ENCODE measurements at places on chromosomes 6 and 20.

DNA sequence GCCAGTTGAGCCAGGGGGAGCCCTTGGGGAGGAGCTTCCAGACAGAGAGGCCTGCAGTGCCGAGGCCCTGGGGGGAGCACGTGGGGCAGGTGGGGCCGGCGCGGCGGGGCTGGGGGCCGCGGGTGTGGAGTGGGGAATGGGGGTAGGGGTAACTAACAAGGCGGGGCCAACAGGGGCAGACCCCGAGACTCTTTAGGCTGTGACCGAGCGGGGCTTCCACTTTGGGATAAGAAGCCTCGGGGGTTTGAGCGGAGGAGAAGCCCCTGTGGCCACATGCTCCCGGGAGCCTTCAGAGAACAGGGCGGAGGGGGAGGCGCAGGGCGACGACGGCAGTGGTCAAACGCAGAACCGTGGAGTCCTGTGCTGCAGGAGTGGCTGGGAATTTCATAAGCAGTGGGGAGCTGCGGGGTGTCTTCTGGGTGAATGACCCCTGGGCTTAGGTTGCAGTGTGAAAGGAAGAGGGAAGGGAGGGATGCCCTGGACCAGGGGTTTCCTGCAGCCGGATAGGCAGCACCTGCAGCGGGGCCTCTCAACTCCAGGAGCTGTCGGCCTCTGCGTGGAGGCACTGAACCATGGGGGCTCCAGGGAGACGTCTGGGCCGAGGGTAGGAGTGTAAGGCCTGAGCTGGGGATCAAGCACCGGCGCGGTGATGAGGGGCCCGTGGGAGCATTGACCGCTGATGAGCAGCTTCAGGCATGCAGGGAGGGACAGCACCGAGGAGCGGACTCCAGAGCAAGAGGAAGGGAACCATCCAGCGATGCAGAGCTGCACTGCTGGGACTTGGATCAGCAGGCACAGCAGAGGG lies 121.0 kb downstream of the SYNDIG1 start:
- DNase-seq = no peak

- DNase-seq = no peak
Measured at GRCh38 chr20:33624399-33624798, 37.7 kb upstream of the C20orf144 start.

DNA sequence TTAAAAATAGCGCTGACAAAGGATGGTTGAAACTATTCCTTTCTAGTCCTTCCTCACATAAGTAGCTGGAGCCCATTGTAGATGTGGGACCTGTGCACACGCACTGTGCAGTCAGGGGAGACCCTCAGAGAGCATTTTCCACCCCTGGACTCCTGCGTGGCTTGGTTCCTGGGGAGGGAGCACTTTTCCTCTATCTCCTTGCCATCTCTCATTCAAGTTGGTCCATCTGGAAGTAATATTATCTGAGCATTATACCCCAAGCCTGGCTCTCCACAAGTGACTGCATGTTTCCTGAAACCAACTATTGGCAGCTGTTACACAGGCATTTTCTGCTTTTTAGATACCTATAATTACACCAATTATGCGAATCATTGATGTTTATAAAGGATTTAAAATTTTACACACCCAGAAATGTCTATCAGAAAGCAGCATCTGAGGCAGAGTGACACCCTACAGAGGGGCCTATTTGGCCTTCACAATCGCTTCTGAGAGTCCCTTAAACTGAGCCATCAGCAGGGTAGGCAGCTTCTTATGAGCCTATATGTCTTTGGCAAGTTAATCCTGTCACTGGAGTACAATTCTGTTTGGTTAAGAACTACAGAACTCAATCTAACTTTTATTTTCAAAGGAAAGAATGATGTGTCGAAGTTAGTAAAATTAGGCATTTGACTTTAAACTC lies 18.7 kb downstream of the SOX4 start:
- no peak for DNase-seq

GRCh38 chr6:35173044-35173426 lies 31.9 kb upstream of the TCP11 start:
- DNase-seq = no peak

- DNase-seq = no peak
Measured at GRCh38 chr6:63538550-63538949, 33.7 kb upstream of the LOC128125822 start.

DNA sequence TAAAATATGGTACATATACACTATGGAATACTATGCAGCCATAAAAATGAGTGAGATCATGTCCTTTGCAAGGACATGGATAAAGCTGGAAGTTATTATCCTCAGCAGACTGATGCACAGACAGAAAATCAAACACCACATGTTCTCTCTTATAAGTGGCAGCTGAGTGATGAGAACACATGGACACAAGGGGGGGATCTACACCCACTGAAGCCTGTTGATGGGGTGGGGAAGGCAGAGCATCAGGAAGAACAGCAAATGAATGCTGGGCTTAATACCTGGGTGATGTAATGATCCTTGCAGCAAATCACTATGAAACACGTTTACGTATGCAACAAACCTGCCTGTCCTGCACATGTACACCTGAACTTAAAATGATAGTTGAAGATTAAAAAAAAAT lies 71.3 kb downstream of the MANEA start:
- DNase-seq = no peak

GRCh38 chr6:144935661-144936060 lies 650.5 kb downstream of the UTRN start:
- no peak for DNase-seq

- DNase-seq = no peak
Measured at GRCh38 chr20:37670351-37670791, 23.5 kb upstream of the CTNNBL1 start.

DNA sequence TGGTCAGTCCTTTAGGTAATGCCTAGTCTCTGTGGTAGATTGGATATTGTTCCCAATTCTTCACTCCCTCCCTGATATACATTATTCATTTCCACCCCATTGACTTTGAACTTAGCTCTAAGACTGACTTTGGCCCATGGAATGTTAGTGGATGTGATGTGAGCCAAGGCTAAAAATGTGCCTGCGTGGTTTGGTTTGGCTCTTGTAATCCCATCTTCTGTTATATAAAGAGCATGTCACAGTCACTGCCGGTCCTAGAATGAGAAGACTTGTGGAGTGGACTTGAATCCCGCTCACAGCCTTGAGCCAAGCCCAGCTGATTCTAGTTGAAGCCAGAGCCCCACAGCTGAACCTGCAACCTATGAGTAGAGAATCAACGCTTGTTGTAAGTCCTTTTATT lies 23.6 kb upstream of the DNAAF9 start:
- no peak for DNase-seq

- DNase-seq = no peak
Measured at GRCh38 chr6:44915111-44915510, 413.0 kb upstream of the RUNX2 start.

GRCh38 chr6:160400446-160400845 lies 52.3 kb downstream of the SLC22A3 start:
- no peak for DNase-seq

DNA sequence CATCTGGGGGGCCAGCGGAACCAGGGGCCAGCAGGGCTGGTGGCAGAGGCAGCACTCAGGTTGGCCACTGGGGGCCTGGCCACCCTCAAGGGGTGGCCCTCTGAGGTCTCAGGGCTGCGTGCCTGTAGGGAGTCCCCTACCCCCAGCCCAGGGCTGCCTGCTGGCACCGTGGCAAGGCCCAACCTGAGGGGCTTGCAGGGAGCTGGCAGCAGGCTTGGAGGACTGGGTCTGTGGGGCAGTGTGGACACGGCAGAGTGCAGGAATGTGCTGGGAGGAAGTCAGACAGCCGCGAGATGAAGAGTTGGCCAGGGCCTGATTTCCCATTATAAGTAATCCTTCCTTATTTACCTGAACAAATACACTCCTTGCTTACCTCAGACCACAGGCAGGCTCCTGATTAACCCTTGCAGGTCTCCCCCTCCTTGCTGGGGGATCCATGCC lies at the start of gene SPDEF:
SPDEF (minus strand) TSS at position 299 of the 441 bp plus-strand sequence. CDS start 11,874 bp downstream, outside the sequence.
- no peak for DNase-seq

DNA sequence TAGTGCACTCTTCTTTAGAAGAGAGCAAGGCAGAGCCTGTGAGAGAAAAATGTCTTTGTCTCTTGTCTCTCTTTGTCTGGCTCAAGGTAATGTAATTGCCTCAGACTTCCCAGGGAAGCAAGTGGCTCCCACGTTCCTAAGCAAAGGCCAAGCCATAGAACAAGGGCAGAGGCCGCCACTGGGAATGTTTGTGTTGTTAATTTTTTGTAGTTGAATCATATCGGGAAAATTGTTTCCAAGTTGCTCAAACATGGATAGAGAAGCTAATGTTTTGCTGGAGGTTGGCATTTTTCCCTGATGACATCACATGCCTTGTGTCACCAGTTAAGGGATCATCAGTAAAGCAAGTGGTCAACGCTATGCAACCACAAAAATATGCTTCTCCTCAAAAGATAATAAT lies 211.5 kb upstream of the FOXA2 start:
- DNase-seq = no peak

DNA sequence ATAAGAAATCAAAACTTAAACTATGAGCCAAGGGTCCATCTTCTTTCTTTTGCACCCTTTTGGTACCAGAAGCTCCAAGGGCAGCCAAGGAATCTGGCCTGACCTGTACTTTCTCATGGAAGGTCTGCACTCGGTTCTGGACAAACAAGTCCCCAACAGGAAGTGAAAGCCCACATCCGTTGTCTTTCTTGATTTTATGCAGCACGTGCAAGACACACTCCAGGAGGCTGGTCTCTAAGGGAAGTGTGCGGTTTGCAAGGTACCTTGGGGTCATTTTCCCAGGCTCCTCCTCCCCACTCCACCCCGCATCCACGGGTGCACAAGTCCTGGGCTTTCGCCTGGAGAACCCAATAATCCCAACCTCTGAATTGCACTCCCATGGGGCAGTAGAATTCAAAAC lies 101.9 kb downstream of the NFATC2 start:
- DNase-seq = no peak

GRCh38 chr20:9600562-9600961 lies 86.2 kb downstream of the LAMP5 start:
- no peak for DNase-seq

DNA sequence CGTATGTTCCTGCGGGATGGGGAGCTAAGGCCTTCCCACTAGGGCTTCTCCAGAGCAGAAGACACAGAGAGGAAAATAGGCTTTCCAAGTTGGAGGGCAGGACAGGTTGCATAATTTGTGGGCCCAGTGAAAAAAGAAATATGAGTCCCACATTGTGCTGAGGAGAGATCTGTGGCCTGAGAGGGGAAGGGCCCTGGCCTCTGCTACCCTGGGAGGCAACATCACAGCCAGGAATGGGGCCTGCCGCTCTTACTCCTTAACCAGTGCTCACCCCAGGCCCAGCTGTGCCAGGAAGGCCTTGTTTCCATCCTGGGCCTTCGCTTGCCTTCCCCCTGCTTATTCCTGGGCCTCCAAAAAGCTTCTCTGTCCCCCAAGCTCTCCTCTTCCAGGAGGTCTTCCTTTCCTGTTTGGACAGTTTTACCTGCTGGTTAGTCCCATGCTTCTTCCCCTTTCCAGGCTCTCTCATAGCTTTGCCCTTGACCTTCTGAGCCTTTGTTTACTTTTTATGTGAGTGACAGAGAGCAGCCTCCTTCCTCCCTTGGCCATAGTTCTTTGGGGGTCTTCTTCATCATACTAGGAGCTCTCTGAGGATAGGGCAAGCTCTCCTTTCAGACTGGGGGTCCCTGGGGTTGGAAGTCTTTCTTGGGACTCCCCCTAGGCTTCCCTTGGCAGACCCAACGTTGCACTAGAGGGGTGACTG lies 26.2 kb upstream of the VEGFA start:
- no peak for DNase-seq

DNA sequence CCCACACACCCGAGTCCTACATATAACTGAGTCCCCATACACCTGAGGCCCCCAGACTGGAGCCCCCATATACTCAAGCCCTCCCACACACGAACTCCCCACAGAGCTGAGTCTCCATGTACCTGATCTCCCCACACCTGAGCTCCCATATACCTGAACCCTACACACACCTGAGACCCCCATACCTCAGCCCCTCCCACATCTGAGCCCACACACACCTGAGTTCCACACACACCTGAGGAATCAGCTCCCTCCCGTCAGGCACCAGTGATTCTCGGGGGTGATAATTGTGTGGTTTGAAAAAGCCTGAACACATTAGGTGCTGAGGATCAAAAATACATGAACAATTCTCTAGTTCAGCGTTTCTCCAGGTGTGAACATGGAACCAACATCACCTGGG lies 15.4 kb downstream of the PFDN4 start:
- no peak for DNase-seq

Measured in activated CD8-positive, alpha-beta memory T cell treated with anti-CD3 and anti-CD28 coated beads for 1 hour (primary cell).